ENCODE measurements at places on chromosomes 7 and 10.

DNA sequence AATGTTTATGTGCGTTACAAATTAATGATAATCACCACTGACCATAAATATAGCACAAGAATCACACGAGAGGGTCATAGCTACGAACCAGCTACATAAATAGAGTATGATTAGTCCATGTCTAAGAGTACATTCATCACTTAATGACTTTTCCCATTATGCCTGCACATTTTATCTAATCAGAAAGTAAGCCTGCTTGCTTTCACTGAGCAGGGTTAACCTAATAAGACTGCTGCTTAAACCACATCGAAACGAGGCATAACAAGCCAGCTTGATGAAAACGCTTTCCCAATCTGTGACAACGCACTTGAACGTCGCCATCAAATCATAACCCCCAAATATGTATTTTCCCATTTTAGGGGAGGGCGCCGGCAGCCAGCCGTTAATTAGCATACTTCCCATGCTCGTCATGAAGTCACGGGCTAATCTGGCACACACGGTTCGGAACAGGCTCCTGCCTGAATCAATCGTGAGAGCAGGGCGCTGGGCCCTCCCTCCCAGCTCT, 71.5 kb downstream of the EBF3 start:
- DNase-seq, result no peak

DNA sequence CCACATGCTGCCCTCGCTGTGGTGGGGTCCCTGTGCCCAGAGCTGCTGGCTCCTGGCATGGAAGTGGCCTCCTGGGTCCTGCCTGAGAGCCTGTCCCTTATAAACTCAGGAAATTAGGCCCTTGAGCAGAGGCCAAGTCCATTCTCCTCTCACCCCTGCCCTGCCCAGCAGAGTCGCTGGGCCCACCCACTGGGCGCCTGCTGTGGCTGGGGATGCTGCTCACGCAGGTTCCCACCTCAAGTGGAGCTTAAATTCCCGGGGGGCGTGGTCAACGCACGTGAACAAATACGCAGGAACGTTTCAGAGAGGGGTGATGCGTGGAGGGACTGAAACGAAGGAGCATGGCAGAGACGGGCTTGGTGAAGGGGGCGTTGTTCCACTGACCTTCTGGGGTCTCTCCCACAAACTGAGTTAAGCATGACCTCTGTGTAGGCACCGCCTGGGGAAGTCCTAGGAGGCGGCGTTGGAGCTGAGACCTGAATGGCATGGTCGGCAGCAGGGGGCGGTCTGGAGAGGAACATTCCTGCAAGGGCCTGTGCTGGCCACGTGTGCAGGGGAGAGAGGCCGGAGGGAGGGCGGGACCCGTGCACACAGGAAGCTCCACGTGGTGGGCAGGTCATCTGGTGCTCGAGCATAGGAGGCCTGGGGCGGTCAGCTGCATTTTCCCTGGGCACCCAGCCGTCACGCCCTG, 27.9 kb downstream of the FAM20C start:
- DNase-seq, result no peak

DNA sequence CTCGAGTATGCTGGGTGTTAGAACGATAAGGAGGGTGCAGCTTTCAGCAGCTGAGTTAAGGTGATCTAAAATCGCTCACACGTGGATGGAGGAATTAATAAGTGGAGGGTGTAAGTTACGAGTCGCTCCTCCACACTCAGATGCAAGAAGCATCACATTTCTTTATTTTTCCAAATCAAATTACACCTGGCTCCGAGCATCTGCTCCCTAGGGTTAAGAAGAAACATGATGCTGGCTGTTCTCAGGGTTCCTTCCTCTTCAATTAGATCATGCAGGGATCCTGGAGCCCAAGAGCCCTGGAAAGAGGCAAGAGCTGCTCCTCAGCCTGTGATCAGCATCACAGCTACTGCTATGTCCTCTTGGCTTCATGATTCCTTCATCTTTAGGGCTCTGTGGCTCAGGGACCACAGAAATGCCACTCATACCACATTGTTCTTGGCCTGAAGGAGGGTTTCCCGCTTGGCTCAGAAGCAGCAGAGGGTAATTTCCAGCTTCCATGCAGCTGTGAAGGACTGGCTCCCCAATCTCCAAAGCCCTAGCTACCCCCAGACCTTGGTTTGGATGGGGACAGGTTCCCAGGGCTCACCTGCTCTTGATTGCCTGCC, 235.9 kb upstream of the ZNF32 start:
- no peak for DNase-seq

DNA sequence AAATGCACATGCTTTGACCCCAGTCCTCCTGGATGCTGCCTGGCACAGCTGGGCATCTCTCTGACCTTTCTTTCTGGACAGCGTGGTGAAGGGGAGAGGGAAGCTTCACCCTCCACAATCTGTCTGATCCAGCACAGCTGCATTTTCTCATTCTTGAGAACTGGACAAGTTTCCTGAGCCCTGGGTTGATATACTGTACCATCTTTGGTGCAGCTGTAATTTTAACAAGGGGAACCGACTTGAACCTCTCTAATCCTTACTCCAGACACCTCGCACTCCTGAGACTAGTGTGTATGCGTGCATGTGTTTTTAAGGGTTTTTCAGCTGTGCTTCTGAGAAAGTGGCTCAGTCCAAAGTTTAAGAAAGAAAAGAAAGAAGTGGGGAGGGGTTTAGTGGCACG, 655.7 kb downstream of the INHBA start:
- DNase-seq, result no peak

GRCh38 chr10:31186225-31187000, 132.6 kb upstream of the ZEB1 start:
- DNase-seq, result no peak

DNA sequence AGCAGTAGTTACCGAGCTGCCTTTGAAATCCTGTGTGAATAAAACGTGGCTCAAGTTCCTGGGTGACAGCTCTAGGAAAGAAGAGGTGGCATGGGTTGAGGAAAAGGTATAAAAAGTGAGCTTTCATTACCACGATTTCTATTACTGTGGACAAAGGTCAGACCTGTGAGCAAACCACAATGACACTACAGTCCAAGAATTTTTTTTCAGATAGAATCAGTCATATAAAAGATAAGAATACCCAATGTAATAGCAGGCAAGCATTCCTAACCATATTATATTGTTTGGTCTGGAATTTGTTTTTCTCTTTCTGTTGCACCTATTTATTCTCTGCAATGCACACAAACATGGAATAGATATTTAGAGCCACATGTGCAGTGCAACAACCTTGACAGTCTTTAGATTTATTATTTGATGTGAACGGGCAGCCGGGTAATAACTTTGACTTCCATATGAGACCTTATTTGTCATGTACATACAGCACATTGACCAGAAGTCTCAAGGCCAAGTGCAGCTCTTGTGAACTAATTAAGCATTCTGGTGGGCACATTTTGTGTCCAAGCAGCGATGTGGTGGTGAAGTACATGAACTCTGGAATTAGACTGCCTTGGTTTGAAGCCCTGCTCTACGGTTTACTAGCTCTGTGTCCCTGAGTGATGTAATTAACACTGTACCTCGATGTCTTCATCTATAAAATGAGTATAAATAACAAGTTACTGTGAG, 156.8 kb downstream of the NRCAM start:
- DNase-seq, result no peak

- no peak for DNase-seq
Observed at GRCh38 chr10:15216700-15217099, 48.2 kb upstream of the NMT2 start.

GRCh38 chr7:22720791-22721786, 5.9 kb upstream of the IL6 start:
- DNase-seq, result no peak

DNA sequence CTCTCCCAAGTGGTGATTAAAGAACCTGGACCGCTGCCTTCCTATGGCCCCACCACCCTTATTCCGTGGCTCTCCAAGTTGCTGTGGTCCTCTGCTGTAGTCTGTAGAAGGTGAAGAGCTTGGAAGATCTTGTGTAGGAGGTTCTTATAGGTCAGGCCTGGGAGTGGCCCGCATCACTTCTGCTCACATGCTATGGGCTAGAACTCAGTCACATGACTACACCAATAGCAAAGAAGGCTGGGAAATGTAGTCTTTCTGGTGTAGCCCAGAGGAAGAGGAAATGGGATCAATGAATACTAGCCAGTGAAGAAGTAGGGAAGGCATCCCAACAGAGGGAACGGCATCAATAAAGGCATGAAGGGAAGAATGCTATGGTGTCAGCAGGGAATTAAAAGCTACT, 41.3 kb upstream of the AOAH start:
- no peak for DNase-seq

GRCh38 chr7:101395376-101395775, 32.7 kb downstream of the COL26A1 start:
- no peak for DNase-seq

DNA sequence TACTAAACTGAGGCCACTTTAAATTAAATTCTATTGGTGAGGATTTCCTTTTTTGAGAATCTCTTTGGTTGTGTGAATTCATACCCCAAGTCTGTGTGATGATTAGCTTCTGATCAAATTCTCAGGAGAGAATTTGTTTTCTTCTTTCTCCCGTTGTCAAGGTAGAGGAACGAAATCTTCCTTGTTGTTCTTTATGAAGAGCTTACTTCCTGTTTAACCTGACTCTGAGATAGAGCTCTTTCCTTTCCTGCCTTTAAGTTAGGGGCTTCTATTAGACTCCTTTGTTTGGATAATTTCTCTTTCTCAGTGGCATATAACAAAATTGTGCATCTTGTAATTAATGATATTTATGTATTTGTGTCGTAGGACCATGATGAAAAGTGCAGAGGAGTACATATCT, 572.1 kb downstream of the REEP3 start:
- DNase-seq, result no peak

DNA sequence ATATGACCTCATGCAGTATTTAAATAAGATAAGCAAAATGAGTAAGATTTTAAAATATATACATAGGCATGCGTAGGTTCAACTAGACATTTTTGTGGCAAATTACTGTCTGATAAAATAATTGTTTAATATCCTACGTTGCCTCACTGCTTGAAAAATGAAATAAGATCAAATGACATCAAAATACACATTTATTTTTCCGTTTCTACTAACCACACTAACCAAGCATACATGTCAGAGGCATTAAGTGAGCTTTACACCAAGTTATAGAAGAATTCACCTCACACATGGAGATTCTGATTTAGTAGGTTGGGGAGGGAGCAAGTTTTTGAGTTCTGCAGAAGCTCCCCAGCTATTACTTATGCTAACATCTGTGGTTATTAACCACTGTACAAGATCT, 66.8 kb downstream of the RSU1 start:
- DNase-seq, result no peak

- DNase-seq, result no peak
Observed at GRCh38 chr7:96636979-96637378, 72.7 kb downstream of the SEM1 start.

DNA sequence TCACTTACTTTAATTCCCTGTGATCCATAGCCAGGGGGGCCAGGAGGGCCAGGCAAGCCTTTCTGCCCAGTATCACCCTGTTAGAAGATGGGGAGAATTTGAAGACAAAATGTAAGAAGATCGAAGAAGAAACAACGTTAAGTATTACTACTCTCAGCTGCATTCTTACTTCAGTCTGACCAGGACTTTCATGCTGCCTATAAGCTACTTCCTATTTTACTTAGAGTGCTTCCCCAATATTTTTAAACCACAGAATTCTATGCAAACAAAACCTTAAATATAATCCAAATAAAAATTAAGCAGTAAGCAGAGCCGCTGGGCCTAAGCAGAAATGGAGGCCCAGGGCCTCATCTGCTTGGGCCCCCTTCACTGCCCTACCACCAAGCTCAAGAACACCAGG, 117.8 kb downstream of the COL28A1 start:
- DNase-seq, result no peak

DNA sequence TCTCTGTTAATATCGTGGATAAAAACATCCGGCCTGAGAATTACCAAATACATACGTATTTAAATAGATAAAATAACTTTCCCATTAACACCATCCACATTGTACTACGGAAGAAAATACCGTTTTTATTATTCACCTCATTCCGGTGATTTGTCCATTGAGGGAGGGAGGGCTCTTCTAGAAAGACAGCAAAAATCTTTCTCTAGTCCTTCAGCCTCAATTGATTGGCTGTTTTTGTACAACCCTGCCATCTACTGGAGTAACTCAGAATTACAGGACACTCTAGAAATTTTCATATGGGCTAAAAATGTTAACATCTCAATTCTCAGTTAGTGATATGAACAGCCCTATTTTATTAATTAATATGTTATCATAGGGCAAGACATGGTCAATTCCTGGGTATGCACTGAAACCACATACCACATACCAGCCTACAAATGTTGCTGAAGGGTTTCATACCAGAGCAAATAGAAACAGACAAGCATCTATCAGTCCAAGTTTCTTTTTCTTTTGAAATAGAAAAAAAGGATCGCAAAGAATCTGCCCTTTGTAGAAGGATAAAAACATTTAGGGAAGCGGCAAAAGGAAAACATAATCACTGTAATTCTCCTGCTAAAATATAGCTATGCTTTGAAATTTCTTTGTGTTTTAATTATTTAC, 55.8 kb upstream of the CDCA7L start:
- DNase-seq, result no peak

DNA sequence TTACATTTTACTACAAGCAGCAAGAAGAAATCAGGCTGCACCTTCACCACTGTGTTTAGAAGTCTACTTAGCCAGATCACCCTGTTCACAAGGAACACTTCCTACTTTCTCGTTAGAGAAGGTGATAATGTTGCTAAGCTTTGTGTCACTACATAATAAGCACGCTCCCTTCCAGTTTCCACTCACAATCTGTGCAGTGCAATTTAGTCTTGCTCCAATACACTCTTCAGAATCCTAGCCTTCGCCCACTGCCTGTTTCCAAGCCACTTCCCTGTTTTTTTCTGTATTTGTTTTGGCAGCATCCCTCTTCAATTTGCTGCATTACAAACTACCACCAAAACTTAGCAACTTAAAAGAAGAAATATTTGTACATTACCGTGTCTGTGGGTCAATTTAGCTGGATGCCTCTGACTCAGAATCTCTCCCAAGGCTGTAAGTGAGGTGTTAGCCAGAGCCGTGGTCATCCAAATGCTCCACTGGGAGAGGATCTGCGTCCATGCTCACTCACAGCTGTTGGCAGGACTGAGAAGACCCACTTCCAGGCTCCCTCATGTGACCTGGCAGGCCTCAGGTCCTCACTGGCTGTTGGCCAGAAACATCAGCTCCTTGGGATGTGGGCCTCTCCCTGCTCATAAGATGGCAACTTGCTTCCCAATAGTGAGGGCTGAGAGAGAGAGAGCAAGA, 110.4 kb downstream of the PON1 start:
- DNase-seq, result no peak

DNA sequence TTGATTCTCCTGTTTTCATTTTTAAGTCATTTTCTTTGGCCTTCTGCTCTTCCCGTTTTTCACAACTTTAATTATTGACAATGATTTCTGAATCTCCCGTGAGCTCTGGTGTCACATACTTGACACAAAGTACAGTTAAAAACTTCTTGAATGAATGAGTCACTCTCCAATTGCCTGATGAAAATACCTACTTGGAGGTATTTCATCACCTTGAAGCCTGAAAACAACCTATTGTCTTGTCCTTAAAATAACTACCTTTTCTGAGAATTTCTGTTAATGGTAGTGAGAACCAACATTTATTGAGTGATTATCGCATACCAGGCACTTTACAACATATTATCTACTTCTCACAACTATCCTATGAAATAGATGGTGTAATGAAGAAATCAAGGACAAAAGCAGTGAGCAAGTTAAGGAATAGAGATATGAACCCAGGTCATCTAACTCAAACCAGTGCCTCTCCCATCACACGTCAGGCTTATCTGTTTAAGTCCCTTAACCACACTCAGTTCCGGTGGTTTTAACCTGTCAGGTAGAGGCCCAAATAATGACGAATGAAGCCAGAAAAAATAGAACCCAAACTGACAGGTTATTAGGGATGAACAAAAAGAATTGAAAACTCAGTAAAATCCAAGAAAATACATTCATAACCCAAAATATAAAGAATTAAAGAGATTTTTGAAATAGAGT, 11.6 kb downstream of the BET1 start:
- DNase-seq, result no peak

Data from esophagus squamous epithelium (tissue), 5 donors.